ENCODE measurements at places on chromosomes 12 and 14.

GRCh38 chr12:93595351-93595750 lies 22.9 kb downstream of the SOCS2 start:
- no peak for DNase-seq

DNA sequence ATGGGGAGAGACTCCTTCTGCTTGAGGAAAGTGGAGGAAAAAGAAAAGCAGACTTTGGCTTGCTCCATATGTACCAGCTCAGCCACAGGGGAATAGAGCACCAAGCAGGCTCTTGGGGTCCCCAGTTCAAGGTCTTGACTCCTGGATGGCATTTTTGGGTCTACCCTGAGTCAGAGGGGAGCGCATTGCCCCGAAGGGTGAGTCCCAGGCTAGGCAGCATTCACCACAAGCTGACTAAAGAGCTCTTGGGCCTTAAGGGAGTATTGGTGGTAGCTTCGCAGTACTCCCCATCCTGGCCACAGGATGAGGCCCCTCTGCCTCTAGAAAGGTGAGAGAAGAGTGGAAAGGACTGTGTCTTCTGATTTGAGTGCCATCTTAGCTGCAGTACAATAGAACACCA lies 19.8 kb upstream of the UNC79 start:
- no peak for DNase-seq

GRCh38 chr14:32648434-32648833 lies 290.2 kb upstream of the NPAS3 start:
- no peak for DNase-seq

DNA sequence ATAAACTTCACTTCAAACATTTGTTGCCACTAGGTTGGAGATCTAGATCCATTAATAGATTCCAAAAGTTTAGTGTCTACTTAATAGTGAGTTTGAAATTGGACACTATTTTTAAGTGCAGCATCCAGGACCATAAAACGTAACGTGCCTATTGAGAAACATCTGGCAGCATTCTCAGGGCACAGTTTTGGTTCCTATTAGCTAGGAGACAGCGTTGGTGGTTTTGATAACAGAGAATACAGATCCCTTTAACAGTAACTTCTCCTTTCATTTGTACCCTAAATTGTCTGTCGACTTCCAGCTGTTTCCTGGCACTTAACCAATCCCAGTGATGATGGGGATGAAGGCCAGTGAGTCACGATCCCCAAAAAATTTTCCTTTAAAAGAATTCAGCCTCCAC lies 25.8 kb downstream of the KCNK10 start:
- no peak for DNase-seq

DNA sequence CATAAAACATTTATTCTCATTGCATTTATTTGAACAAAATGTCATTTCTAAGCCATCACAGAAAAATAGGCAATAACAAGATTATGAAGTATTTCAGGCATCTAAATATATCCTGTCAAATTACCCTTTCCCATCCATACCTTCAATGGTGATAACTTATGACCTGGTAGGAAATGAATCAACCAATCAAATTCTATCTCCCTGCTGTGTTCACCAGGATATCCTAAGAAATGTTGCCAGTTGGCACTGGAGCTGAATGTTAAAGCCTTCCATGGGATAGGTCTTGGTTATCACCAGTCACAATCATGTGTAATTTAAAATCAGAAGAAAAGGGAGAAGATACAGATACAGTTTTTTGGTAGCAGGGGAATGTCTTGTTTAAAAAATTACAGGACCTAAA lies 23.7 kb downstream of the BMP4 start:
- no peak for DNase-seq

DNA sequence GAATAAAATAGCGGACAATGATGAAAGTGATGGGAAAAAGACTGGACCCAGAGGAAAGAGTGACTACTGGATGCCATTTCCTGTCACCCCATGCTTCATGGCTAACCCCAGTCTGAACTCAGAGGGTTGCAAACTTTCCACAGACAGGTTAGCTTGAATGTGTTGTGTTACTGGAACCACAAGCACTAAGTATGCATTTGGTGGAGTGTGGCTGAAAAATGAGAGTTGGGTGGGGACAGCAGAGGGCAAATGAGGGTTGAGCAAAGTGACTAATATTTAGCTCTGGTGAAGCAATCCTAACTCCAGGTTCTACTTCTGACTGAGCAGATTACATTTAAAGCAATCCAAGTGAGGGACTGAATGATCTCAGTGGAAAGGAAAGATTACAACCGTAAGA lies 1.6 kb downstream of the SLC16A7 start:
- DNase-seq, result peak; percentile 49

GRCh38 chr14:76715511-76716081 lies 45.7 kb upstream of the VASH1 start:
- no peak for DNase-seq

GRCh38 chr12:120362516-120363273 lies 6.3 kb downstream of the MSI1 start:
- no peak for DNase-seq

- DNase-seq, result no peak
Measured at GRCh38 chr12:72543777-72544467, 271.8 kb downstream of the TRHDE start.

GRCh38 chr12:6551496-6552139 lies 4.2 kb downstream of the IFFO1 start:
- DNase-seq, result no peak

GRCh38 chr14:26344596-26344995 lies 253.2 kb downstream of the NOVA1 start:
- no peak for DNase-seq

DNA sequence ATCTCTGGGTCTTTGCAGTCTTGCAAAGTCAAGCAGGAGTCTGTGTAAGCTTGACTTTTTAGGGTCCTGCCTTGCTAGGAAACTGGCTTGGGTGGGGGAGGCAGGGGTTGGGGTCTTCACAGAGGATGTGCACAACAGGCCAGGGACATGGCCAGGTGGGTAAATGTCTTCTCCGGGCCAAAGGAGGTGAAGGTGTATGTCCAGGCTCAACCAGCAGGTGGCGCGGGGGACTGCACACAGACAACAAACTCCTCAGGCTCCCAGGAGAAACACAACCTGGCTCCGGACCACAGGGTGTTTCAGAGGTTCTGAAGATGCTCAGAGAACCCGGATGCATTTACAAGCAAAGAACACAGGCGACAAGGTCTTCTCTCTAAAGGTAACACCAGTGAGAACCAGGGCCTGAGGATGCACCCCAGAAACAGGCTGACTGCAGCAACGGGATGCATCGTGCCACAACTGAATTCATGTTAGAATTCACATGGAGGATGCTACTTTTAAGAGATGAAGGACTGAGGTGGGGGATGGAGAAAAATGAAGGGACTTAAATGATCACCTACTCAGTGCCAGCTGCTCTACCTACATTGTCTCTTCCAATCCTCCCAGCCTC lies 56.0 kb downstream of the PLEKHG3 start:
- DNase-seq, result peak; percentile 76

GRCh38 chr12:56990648-56991318 lies 15.6 kb downstream of the ZBTB39 start:
- no peak for DNase-seq

DNA sequence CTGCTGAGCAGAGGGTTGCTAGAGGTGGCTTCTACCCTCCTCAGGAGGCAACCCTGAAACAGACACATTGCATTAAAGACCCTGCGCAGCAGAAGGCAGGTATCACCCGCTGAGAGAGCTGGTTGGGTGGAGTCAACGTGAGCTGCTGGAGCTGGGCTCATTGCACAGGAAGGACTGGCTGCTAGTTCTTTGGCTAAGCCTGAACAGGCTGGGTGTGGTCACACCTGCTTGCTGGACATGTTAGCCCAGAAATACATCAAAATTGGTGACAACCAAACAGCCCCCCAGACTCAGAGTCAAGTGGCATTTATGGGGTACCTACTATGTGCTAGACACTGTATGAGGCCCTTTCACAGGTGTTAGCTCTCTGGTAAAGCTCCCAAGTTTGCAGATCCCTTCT lies 33.8 kb upstream of the IRF2BPL start:
- no peak for DNase-seq
